ENCODE measurements at places on chromosomes 16 and 17.

GRCh38 chr17:80876950-80877728 lies 114.5 kb upstream of the CHMP6 start:
- no peak for DNase-seq

DNA sequence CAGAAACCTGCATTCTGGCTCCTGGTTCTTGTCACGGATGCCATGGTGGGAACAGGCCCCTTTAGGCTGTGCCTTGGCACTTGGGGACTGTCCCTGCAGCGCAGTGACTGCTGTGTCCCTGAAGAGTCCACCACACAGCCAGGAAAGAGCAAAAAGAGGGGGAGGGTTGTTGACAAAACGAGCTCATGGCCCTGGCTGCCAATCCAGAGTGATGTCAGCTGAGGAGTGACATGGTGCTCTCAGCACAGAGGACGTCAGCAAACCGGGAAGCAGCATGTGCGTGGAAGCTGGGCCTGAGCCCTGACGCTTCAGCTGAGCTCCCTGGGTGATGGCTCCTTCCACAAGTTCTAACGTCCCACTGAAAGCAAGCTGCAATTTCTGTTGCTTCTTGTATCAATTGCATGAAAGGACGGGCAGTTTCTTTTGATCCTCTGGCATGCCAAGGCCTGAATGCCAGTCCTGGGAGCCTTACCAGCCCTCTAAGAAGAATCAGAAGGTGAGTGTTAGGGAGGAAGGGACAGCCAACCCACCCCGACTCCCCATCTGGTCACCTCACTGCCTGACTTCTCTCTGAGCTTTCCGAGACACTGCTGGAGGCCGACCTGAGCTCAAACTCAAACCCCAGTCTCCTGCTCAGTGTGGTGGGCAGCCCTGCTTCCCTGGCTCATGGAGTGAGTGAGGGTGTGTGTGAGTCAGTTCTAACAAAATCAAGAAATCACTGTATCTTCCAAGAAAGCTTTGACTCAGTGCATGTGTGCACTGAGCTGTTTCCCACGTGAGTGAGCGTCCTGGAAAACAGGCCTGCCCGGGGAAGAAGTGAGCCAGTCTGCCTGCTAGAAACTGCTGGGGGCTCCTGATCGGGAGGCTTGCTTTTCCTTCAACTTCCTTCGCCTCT lies 14.7 kb upstream of the WNT3 start:
- DNase-seq = no peak

- no peak for DNase-seq
Measured at GRCh38 chr16:79186196-79186595, 414.3 kb downstream of the MAF start.

DNA sequence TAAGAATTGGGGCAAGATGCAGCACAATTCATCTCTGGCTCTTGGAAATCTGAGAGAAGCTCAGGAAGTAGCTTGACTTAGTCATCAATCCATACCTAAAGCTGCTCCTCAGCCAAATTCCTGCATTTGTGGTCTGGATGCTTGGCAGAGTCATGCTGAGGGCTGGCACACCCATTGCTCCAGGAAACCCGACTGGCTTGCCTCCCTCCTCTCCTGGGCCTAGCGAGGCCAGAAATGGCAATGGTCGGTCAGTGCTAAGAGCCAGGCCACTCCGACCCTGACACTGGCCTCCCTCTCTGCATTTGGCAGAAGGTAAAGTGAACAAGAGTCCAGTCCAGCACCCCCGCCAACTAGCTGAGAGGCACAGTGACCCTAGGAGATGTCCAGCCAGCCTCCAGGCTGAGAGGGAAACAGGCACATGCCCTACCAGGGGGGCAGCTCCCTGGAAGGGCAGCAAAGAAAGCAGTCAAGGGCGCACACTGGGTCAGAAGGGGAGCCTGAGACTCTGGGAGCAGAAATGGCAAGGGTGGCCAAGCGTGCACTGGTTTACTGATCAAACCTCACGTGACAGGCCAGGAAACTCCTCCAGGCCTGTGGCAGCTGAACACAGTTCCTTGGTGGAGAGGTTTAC lies 10.0 kb downstream of the POLDIP2 start:
- no peak for DNase-seq

- DNase-seq = no peak
Measured at GRCh38 chr16:29663807-29664090, 702 bp downstream of the SPN start.

- DNase-seq = no peak
Measured at GRCh38 chr16:78504401-78504851, 405.0 kb downstream of the WWOX start.

DNA sequence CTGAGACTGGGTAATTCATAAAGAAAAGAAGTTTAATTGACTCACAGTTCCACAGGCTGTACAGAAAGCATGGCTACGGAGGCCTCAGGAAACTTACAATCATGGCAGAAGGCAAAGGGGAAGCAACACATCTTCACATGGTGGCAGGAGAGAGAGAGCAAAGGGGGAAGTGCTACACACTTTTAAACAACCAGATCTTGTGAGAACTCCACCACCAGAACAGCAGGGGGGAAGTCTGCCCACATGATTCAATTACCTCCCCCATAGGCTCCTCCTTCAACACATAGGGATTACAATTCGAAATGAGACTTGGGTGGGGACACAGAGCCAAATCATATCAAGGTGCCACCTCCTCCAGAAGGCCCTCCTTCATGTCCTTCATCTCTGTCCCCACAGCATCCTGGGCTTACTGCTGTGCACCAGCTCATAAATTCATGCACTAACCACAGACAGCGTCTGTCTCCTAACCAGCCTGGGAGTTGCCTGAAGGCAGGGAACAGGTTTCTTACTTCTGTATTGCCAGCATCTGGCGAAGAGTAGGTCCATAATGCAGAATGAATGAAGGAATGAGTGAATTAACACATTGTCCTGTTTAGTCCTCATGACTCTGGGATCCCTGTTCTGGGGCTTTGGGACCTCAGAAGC lies 74.4 kb downstream of the WSB1 start:
- DNase-seq = no peak

DNA sequence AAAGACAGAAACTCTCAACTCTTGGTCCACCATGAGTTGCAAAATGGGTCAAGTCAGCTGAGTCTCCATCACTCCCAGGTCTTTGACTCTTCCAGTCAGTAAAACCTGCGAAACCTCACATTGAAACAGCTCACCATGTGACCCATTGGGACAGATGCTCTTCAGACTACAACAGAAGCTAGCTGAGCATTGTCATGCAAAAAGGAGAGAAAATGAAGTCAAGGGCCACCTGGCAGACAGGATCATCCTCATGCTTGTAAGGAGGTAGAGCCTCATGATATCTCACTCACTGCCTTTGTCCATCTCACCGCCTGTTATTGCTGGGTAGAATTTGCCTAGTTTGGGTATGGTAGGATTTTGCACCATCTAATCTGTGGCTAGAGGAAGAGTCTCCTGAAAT lies 50.2 kb downstream of the MAF start:
- DNase-seq = no peak

GRCh38 chr16:83967838-83968305 lies at the start of gene NECAB2:
TSS of gene NECAB2 (plus strand) at chr16:83968244. CDS start at chr16:83968649, 405 bp downstream.
- no peak for DNase-seq

- DNase-seq = no peak
Measured at GRCh38 chr17:43591001-43591400, 44.9 kb upstream of the ETV4 start.
